ENCODE measurements at places on chromosomes 6 and 20.
A peak's percentile ranks its signal among the peaks of the same experiment; 100 is the strongest.

DNA sequence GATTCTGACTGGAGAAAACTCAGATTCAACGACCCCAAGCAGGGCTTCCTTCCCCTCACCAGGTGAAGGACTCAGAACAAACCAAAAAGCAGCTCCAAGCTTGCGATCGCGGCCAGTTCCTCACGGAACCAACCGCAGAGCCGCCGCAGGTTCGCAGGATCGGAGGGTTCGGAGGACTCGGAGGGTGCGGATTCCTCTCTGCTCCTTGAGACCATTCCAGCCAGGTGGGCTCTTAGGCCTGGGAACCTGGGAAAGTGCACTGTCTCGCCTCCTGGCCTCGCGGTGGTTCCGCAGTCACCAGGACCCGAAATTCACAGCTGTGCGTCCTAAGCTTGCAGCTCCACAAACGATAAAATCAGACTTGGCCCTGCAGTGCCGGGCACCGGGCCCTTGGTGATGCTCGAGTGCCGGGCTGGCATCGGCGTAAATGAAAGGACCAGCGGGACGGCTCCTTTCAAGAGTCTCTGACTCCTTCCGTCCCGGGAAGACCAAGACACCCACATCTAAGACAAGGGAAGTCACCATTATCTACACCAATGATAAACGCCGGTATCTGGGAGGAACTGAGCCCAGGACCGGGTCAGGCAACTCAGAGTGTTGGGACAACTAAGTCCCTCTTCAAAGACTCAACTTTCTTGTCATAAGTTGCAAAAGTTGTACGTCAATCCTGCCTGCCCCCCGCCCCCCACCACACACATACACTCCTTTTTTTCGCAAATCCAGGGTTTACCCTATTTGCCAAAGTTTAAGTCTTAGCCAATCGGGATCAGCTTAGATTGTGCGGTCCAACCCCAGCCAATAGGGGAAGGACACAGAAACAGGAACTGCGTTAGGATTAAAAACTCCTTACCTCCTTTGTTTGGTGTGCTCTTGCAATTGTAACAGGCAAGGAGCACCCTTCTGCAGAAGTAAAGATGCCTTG, 69.8 kb upstream of the PRSS16 start:
- peak; percentile 92 for DNase-seq

DNA sequence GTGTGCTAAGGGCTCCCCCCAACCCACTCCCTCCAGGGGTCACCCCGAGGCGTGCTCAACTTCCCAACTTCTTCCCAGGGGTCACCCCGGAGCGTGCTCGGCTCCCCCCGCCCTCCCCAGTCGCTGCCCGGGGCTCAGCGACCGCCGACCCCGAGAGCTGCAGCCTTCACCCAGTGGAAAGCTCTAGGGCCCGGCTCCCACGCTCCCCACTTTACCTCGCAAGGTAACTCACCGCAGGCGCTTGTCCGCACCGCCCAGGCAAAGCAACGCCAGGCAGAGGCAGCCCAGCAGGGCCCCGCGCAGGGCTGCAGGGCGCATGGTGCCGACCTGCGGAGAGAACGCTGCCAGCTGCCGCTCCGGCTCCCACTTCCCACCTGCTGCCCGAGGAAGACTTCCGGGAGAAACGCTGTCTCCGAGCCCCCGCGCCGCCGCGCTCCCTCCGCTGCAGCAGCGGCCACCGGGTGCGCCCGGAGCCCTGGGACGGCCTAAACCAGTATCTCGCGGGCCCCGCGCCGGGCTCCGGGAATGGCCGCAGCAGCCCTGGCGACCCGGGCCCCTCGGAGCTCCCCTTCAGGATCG, 396 bp downstream of the RNASET2 start:
- no peak for DNase-seq

- no peak for DNase-seq
Observed at GRCh38 chr6:164252948-164253347, 838.4 kb downstream of the QKI start.

GRCh38 chr6:154341871-154342270, 14.7 kb downstream of the IPCEF1 start:
- DNase-seq: no peak

GRCh38 chr6:29746846-29747687, 23.8 kb downstream of the HLA-F start:
- DNase-seq: no peak

- no peak for DNase-seq
Observed at GRCh38 chr6:3019749-3020320, 20.1 kb downstream of the NQO2 start.

DNA sequence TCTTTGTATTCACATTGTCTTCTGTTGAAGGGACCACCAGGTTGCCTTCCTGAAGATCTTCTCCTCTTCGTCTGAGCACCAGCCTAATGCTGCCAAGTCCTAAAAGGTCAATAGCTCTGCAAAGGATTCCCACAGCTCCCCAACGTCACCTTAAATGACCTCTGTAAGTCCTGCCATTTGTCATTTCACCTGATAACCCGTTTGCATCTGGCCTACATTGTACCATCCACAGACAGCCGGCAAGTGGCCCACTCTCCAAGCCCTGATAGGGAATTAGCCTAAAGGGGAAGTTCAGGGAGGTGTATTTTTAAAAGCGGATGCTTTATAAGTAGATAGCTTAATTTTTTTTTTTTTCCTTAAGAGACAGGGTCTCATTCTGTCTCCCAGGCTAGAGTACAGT, 127.8 kb downstream of the ZMYND8 start:
- DNase-seq: no peak

- no peak for DNase-seq
Observed at GRCh38 chr6:112770308-112770707, 423.2 kb downstream of the RFPL4B start.

GRCh38 chr6:43275801-43276576, 22.1 kb upstream of the SLC22A7 start:
- peak; percentile 79 for DNase-seq

- no peak for DNase-seq
Observed at GRCh38 chr6:137740091-137740755, 126.8 kb upstream of the TNFAIP3 start.

DNA sequence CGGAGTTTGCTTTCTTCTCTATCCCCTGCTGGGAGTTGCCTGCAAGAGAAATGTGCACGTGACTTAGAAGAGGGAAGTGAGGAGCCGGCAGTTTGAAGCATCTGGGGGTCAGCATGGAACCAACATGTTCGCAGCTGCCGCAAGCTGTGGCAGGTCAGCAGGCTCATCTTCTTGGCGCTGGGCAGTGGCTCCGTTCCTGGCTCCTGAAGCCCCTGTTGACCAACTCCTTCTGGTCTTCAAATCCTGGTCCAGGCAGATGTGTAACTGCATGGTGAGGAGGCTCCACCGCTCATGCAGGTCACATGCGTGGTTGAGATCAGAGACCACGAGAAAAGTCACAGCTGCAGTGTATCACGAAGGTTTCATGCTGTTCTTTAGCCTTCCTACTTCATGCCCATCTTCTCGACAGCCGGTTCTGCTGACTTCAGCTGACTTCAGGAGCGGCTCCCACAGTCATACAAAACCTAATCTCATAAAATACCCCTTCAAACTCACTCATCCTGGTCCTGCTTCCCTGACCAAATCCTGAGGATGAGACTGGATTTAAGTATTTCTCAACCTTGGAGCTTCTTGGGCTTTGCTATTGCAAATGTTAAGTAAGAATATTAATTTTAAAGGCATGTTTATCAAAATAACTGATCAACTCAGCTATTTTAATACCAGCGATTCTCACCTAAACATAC, 44.9 kb upstream of the BCAS1 start:
- no peak for DNase-seq

GRCh38 chr20:17874271-17875105, 94.1 kb downstream of the SNX5 start:
- no peak for DNase-seq

DNA sequence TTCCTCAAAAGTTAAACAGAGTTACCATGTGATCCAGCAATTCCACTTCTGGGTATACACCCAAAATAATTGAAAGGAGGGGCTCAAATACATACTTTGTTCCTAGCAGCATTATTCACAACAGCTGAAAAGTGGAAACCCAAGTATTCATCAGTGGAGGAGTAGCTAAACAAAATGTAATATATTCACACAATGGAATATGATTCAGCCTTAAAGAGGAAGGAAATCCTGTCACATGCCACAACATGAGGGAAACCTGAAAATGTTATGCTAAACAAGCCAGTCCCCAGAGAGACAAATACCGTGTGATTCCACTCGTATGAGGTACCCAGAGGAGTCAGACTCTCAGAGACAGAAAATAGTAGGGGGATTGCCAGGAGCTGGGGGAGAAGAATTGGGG, 44.5 kb downstream of the PXDC1 start:
- DNase-seq: no peak

DNA sequence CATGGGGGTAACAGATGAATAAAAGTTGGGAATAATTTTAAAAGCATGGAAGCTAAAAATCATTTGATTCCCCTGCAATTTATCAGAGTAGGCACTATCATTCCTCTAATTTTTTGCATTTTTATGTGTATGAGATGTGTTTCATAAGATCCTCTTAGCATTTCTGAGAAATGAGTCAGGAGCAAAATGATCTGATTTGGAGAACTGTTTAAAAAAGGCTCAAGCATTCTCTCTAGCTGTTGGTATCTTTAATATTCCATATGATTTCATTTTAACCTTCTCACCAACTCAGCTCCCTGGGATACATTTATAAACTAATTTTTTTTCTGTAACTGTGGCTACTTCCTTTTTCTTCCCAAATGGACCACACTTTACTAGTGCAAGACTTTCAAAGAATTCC, 60.9 kb downstream of the MCHR2 start:
- no peak for DNase-seq

All from activated CD4-positive, alpha-beta T cell treated with anti-CD3 and anti-CD28 coated beads, Interleukin-2, amount 10 ng/mL, durations not matched to agents 24 days and 14 days (primary cell).